Activated CD8-positive, alpha-beta memory T cell treated with anti-CD3 and anti-CD28 coated beads, Interleukin-2, amount 10 ng/mL, durations not matched to agents 7 days and 5 days (primary cell): ENCODE measurements at places on chromosomes 4 and X.

DNA sequence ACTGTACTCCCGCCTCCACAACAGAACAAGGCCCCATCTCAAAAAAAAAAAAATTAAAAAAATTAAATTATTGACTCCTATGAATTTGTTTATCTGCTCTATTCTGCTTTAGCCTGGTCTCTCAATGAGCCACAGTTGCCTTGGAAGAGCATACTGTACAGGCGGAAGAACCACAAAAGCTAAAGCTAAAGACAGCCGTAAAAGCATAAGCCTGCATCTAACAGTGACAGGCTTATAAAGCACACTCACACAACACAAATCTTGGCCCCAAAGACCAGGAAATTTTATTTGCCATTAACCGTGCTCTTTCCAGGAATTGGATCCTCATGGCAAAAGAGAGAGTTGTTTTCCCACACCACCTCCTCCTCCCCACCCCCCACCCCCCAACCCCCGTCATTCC is 53.5 kb upstream of the KLF3 start:
- H3K36me3 ChIP-seq: no peaks in the 10 kb centered on the region
- no peaks in the 10 kb centered on the region for H3K27me3 ChIP-seq
- no peak overlapping the region for H3K27ac ChIP-seq
- no peak for DNase-seq
- H3K4me1 ChIP-seq: peaks cover 11% of the 10 kb centered on the region

DNA sequence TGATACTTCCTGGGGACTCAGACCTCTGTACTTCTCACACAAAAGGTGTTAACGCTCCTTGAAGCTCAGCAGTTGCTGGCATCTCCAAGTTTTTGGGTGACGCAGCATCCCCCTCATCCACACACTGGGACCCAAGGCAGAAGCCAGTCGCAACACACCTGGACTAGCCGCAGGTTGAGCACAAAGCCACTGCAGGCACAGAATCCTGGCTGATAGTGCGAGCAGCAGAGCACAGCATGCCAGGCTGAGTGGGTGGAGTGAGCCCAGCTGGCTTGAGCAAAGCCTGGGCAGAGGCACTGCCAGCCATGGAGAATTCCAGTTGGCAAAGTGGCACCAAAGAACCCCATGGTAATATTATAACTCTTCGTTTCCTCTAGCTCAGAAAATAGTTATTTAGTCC is 873.2 kb upstream of the NDST4 start:
- no peak overlapping the region for H3K27ac ChIP-seq
- H3K27me3 ChIP-seq: no peaks in the 10 kb centered on the region
- no peaks in the 10 kb centered on the region for H3K36me3 ChIP-seq
- no peaks in the 10 kb centered on the region for H3K4me1 ChIP-seq

GRCh38 chrX:44903830-44904530 is 31.0 kb downstream of the KDM6A start:
- no peak for DNase-seq
- H3K36me3 ChIP-seq: peaks cover 24% of the 10 kb centered on the region

DNA sequence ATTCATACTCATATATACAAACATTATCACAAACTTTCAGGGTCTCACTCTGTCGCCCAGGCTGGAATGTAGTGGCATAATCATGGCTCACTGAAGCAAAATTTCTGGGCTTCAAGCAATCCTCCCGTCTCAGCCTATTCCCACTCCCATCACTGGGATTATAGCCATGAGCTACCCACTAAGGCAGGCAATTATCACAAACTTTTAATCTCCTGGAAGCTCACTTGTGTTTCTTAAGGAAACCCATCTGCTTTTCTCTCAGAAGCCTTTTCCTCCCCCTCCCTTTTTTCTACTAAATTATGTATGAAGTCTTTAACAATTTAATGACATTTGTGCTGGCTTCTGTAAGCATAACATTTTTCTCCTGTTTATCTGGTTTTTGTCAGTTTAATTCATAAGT is 170.5 kb downstream of the AREG start:
- peaks cover 3% of the 10 kb centered on the region for H3K27me3 ChIP-seq
- DNase-seq: no peak
- H3K27ac ChIP-seq: no peak overlapping the region

- H3K27ac ChIP-seq: no peak overlapping the region
- no peaks in the 10 kb centered on the region for H3K36me3 ChIP-seq
- DNase-seq: no peak
- H3K27me3 ChIP-seq: no peaks in the 10 kb centered on the region
- H3K4me1 ChIP-seq: no peaks in the 10 kb centered on the region
- H3K4me3 ChIP-seq: no peak overlapping the region
Observed at GRCh38 chr4:86271057-86271456, 88.8 kb downstream of the MAPK10 start.

DNA sequence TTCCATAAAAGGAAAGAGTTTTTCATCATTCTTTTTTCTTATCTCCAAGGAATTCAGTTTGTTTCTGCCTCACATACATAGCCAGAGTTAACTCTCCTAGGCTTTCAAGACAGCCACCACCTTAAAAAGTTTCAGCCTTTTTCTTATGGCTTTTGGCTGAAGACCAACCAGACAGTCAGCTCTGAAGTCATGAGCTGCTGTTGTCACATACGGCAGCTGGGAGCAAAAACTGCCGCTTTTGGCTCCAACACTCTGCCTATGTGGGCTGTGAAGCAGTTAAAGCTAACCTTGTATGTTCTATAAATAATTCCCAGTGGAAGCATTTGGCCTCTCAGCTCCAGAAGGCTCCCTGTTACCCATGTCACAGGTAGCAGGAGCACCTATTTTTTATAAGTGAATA is 104.1 kb downstream of the KLHL4 start:
- DNase-seq: no peak
- no peaks in the 10 kb centered on the region for H3K36me3 ChIP-seq
- no peaks in the 10 kb centered on the region for H3K27me3 ChIP-seq
- H3K4me3 ChIP-seq: no peak overlapping the region

- no peak overlapping the region for H3K4me3 ChIP-seq
- no peak for DNase-seq
- H3K36me3 ChIP-seq: peaks cover 51% of the 10 kb centered on the region
- peaks cover 2% of the 10 kb centered on the region for H3K4me1 ChIP-seq
- H3K27ac ChIP-seq: no peak overlapping the region
Observed at GRCh38 chr4:103060453-103061148, 16.0 kb downstream of the SLC9B2 start.

- DNase-seq: peak; percentile 40
- peak overlapping the region; percentile 76 for H3K27ac ChIP-seq
- H3K4me3 ChIP-seq: peak overlapping the region; percentile 72
Observed at GRCh38 chrX:40581336-40581920, 658 bp downstream of the ATP6AP2 start.

DNA sequence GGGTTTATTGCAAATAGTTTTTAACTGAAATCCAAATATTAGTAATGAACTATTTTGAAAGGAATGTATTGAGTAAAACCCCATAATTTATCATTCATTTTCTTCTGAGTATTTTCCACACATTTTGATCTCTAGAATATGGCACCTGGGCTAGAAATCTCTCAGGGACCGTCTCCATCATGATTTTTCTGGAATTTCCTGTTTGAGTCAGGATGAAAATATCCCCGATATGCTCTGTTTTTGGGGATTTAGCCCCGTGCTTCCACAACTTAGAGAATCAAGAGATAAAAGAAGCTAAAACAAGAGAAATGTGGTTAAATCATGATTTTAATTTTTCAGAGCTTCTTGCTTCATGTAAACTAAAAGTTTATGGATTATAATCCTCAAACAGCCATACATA is 114.2 kb downstream of the SPCS3 start:
- H3K36me3 ChIP-seq: no peaks in the 10 kb centered on the region
- DNase-seq: no peak
- no peaks in the 10 kb centered on the region for H3K27me3 ChIP-seq
- peaks cover 6% of the 10 kb centered on the region for H3K4me1 ChIP-seq
- H3K4me3 ChIP-seq: no peak overlapping the region

GRCh38 chr4:7124689-7125442 is 57.0 kb upstream of the GRPEL1 start:
- DNase-seq: no peak
- no peak overlapping the region for H3K27ac ChIP-seq
- H3K27me3 ChIP-seq: peaks cover 6% of the 10 kb centered on the region
- no peak overlapping the region for H3K4me3 ChIP-seq
- no peaks in the 10 kb centered on the region for H3K4me1 ChIP-seq
- no peaks in the 10 kb centered on the region for H3K36me3 ChIP-seq

DNA sequence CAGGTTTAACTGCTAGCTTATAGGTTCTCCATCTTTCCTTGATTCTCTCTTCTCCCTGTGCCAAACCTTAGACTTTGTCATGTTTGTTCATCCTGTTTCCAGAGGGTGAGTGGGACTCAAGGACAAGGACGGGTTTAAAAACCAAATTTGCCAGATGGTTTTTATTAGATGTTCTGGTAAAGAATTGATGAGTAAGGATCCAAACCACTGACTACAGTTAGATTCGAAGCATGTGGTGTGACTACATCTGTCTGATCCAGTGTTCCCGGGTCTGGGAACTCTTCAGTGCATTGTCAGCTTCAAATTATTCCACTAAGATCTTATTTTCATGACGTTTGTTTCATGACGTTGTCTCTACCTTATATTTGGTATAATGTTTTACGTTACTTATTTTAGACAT is 37.5 kb downstream of the MTMR1 start:
- no peaks in the 10 kb centered on the region for H3K27me3 ChIP-seq
- H3K27ac ChIP-seq: no peak overlapping the region
- no peak overlapping the region for H3K4me3 ChIP-seq
- peaks cover 44% of the 10 kb centered on the region for H3K36me3 ChIP-seq
- no peak for DNase-seq
- H3K4me1 ChIP-seq: peaks cover 11% of the 10 kb centered on the region

- peaks cover 50% of the 10 kb centered on the region for H3K27me3 ChIP-seq
- no peak overlapping the region for H3K4me3 ChIP-seq
- H3K27ac ChIP-seq: no peak overlapping the region
- no peaks in the 10 kb centered on the region for H3K36me3 ChIP-seq
- H3K4me1 ChIP-seq: peaks cover 3% of the 10 kb centered on the region
Observed at GRCh38 chr4:185640811-185641675, 105.7 kb upstream of the PDLIM3 start.
